ENCODE measurements at places on chromosomes 5 and 9.
A peak's percentile ranks its signal among the peaks of the same experiment; 100 is the strongest.

GRCh38 chr5:139426203-139426885 lies 13.0 kb downstream of the DNAJC18 start:
- DNase-seq: no peak

DNA sequence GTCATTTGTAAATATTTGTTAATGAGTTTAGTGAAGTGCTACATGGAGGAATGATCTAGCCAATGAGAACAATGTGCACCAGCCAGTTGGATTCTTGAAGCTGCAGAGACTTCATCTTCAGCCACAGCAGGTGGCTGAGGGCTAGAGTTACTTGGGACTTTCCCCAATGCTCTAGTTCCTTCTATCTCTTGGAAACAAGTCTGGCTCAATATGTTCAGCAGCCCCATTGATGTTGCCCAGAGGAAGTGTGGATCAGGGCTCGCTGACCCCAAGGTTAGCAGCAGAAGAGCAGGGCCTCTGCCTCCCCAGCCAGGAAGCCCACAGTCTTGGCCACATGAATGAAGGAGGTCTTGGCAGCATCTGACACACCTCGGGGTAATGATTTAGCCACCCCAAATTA lies 117.5 kb downstream of the SLC1A3 start:
- DNase-seq: no peak

DNA sequence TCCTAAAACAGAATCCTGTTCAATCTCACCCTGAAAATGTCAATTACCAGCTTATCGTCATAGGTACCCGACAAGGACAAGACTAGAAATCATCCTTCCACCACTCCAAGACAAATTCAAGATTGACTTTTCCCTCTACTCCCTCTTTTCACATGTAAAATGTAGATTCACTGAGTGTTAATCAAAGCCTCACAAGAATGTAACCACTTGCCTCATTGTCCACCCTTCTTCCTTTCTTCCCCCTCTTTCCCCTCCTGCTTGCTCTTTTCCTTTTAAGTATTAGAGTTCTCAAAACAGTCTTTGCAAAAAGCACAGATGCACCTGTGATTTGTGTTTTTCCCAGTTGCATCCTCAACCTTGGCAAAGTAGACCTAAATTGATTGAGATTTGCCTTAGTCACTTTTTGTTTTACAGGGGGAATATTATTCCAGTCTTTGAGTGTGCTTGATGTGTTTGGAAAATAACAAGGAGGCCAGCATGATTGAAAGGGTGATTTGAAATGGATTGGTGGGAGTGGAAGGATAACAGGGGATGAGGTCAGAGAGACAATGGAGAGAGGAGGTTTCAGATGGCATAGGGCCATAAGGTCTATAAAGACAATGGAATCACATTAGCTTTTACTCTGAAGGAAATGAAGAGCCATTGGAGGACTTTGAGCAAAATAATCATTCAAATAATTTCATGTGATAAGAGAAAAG lies 231.3 kb upstream of the TYRP1 start:
- no peak for DNase-seq

DNA sequence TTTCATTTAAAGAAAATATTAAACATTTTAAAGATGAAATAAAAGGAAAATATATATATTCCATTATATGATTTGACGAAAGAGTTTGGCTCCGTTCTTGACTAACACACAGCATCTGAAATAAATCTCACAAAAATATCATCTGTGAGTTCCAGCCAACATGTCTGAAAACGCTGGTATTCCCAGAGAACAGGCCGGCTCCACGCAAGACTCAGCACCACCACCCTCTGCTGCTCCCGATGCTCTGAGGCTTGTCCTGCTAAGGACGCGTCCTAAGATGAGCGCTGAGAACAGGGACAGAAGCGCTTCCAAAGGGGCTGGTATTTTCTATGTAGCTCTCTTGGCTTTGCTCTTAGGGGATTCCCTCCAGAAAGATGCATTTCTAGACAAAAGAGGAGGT lies 40.6 kb upstream of the N4BP3 start:
- no peak for DNase-seq

DNA sequence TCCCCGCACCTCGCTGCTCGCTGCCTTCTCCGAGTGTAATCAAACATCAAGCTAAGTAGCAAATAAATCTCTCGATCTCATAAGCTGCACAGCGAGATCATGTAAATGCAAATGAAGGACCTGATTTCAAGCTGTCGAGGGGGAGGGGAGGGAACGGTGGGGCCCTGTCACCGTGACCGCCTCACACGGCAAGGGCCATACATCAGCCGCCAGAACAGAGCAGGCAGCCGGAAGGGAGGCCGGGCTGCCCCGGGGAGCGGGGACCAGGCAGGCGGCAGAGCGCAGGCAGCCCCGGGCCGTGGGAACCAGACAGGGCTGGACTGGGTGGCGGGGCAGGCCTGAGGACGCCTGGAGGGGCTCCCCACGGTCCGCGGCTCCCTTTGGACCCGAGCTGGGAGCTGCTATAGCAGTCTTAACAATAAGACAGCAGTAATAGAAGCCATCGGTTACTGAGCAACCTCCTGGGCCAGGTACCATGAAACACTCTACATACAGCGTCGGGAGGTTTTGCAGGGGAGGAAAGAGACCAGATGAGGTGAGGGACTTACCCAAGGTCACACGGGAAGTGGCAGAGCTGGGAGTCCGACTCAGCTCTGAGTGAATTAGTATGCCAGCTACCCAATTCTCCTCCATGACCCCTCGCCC lies 76.8 kb downstream of the CFAP77 start:
- DNase-seq: no peak

- DNase-seq: no peak
Measured at GRCh38 chr9:129440435-129441186, 180.3 kb downstream of the C9orf50 start.

- no peak for DNase-seq
Measured at GRCh38 chr5:61701877-61702602, 370.0 kb downstream of the ZSWIM6 start.

DNA sequence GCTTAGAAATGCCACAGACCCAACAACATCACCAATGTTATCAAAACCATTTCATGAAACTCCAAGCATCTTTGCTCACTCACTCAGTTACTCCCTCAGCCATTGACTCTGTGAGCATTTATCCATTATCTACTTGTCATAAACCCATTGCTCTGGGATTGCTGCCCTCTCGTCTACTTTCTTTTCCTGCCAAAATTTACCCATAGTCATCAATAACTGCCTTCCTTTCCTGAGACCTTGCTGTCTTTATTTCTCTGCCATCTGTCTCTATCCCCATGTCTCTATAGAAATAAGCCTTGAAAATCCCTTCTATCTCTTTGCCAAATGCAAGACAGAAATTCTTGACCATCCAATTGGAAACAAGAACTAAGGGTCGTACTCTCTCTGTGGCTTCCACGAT lies 26.4 kb upstream of the PUM3 start:
- DNase-seq: no peak

GRCh38 chr5:59620535-59621212 lies 272.9 kb downstream of the PDE4D start:
- DNase-seq: no peak

DNA sequence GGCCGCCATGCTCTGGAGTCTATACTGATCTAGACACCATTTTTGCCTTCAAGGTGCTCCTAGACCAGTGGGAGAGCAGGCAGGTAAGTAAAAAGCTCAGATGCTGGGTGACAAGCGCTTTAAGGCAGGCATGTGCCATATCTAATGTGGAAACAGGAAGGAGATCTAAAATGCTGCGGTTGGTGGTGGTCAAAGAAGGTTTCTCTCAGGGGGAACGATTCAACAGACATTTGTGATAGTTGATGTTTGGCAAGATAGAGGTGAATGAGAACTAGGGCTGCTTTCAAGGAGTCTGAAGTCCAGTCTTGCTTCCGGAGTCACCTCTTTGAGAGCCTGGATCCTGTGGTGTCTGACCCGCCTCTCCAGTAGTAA lies 146.2 kb upstream of the KLF4 start:
- DNase-seq: no peak

DNA sequence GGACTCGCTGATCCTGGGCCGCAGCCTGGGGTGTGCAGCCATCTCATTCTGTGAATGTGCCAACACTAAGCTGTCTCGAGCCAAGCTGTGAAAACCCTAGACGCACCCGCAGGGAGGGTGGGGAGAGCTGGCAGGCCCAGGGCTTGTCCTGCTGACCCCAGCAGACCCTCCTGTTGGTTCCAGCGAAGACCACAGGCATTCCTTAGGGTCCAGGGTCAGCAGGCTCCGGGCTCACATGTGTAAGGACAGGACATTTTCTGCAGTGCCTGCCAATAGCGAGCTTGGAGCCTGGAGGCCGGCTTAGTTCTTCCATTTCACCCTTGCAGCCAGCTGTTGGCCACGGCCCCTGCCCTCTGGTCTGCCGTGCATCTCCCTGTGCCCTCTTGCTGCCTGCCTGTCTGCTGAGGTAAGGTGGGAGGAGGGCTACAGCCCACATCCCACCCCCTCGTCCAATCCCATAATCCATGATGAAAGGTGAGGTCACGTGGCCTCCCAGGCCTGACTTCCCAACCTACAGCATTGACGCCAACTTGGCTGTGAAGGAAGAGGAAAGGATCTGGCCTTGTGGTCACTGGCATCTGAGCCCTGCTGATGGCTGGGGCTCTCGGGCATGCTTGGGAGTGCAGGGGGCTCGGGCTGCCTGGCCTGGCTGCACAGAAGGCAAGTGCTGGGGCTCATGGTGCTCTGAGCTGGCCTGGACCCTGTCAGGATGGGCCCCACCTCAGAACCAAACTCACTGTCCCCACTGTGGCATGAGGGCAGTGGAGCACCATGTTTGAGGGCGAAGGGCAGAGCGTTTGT lies 19.9 kb downstream of the PTGES2 start:
- DNase-seq: no peak

GRCh38 chr5:68748101-68748500 lies 345.7 kb upstream of the SLC30A5 start:
- DNase-seq: no peak

- peak; percentile 55 for DNase-seq
Measured at GRCh38 chr5:171418316-171418981, 998 bp upstream of the FGF18 start.

DNA sequence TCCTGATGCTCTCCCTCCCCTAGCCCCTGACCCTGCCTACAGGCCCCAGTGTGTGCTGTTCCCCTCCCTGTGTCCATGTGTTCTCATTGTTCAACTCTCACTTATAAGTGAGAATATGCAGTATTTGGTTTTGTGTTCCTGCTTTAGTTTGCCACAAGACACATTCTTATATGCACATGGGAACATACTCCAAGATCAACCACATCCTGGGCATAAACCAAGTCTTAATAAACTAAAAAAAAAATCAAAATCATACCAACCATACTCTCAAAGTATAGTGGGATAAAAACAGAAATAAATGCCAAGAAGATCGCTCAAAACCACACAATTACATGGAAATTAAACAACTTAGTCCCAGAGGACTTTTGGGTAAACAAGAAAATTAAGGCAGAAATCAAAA lies 11.2 kb upstream of the ZCCHC9 start:
- DNase-seq: no peak

DNA sequence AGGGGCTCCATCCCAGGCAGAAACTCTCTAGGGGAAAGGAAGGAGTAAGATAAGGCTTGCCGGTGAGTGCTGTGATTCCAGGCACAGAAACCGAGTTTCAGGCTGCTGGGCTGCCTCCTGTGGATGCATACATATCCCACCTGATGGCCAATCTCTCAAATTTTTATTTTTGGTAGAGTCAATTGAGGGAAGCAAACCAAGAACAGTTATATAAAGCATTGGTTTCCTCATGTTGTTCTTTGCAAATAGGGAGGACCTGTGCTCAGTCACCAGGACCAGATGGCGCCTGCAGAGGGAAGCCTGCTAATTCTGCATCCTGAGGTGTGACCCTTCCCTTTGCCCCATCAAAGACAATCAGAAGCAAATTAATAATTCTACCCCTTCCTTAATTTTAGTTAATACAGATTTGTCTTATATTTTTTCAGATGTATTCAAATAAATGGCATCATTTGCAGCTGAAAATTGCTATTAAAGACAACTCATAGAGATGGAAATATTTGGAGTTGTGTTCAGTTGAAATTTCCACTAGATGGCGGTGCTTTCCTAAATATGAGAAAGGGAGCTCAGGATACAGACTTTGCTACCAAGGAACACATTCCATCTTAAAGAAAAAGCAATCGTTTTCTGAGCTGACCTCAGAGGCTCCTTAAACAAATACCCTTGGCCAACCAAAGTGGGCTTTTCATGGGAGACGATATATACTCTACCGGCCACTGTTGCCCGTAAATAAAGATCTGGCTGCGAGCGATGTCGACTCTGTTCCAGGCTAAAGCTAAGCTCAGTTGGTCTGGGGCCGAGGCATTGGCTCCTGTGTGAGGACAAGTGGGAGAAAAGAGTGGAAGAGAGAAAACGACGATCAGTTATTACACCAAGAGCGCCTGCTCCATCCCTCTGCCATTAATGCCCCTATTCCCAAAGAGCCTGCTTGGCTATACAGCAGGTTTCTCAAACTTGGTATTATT lies 225.7 kb upstream of the KLF9 start:
- DNase-seq: no peak

DNA sequence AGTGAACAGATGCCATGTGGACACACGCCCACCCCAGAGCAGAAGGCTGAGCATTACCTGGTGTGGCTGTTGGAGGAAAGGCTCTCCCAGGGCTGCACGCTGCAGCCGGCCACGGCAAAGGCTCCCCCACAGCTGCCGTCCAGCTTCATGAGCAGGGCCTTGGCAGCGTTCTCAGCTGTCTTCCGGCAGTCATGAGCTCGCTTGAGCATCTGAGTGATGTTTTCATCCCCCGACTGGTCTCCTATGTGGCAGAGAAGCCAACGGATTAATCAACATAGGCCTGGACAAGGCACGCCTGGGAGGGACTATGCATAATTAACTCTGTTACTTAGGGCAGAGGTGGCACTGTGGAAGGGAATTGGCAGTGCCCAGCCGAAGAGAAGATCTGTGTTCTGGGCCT lies 87.3 kb downstream of the DCP2 start:
- DNase-seq: no peak

GRCh38 chr5:16913187-16914107 lies 22.6 kb downstream of the MYO10 start:
- DNase-seq: no peak

- DNase-seq: no peak
Measured at GRCh38 chr5:145220481-145220880, 614.7 kb downstream of the PRELID2 start.

GRCh38 chr5:157434096-157434495 lies 25.9 kb upstream of the NIPAL4 start:
- DNase-seq: no peak

- DNase-seq: peak; percentile 43
Measured at GRCh38 chr9:111630182-111630963, 761 bp upstream of the DNAJC25 start.

DNA sequence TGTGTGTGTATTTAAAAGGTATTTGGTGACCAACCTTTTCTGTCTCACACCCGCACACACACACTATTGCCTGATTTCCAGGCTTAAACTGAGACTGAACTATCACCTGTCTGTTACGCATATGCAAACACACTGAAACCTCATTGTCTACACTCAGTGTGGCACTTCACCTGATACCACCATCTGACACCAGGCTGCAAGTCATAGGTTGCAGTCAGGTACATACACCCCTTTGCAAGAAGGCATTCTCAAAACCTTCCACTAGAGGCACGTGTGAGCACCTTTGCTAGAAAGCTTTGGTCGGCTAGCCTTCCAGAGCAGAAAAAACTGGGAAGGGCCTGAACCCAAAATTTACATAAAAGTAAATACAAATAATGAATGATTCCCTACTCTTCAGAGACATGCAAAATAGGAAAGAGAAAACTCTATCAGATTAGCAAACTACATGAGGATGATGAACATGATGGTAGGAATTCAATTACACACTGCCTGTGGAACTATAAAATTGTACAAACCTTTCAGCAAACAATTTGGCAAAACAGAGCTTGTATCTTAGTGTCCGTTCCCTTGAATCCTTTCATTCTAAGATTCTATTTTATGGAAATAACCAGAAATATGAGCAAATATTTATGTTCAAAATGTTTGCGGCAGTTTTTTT lies 5.9 kb upstream of the FOXD1 start:
- DNase-seq: no peak

- no peak for DNase-seq
Measured at GRCh38 chr5:119367502-119368237, 11.9 kb downstream of the TNFAIP8 start.

Measured in dorsolateral prefrontal cortex (tissue), 122 donors.